BE2C (cell line): ENCODE measurements at places on chromosomes 3 and 15.

DNA sequence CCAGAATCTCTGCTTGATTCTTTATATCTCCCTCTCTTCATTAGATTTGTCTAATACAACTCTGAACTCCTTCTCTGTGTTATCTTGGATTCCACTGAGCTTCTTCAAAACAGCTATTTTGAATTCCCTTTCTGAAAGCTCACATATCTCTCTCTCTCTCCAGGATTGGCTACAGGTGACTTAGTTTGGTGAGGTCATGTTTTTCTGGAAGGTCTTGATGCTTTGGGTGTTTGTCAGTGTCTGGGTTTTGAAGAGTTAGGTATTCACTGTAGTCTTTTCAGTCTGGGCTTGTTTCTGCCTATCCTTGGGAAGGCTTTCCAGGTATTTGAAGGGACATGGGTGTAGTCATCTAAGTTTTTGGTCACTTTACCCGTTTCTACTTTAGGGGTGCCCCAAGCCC lies 781.8 kb downstream of the FHIT start:
- no peak for DNase-seq

- peak; percentile 47 for DNase-seq
Observed at GRCh38 chr3:127374086-127375010, 86.5 kb upstream of the PRR20G start.

GRCh38 chr3:187039100-187039722 lies 100.1 kb downstream of the RPL39L start:
- no peak for DNase-seq

DNA sequence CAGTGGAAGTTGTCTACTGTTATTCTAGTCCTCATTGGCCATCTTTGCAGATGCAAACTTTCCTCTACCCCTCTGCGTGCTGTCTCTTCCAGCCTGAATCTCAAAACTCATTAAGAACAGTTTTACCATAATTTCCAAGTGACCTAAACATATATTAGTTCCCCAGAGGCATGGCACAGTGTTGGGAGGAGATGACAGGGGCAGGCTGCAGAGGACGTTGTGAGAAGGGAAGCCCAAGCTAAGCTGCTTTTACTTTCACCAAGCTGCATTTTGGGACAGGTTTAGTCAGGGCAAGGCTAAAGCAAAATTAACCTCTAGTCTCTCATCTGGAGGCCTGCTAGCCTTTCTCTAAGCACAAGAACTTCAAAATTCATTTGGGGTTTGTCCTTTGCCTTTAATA lies 318.6 kb upstream of the SATB1 start:
- DNase-seq: no peak

GRCh38 chr15:76235186-76235826 lies 76.0 kb downstream of the ETFA start:
- no peak for DNase-seq

DNA sequence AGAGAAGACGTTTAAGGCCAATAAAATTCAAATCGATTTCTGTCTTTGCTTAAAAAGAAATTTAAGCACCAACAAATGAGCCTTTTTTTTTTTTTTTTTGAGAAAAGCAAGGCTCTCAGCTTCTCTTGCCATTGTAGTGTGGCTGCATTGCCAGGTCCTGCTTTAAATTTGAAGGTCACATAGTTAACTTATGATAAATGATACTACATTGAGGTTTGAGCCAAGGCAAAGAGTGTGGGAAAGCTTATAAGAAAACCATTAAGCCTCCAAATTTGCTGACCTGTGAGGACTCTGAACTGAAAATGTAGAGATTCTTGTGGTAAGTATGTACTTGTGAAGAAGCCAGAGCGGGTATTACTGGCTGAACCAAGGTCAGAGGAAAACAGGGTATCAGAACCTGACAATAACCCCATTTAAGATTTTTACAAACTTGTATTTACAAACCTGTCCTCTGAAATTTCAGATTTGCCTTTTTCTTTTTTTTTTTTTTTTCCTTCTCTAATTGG lies 519.7 kb upstream of the RGMA start:
- no peak for DNase-seq

- DNase-seq: no peak
Observed at GRCh38 chr3:182710557-182711157, 82.6 kb upstream of the ATP11B start.

DNA sequence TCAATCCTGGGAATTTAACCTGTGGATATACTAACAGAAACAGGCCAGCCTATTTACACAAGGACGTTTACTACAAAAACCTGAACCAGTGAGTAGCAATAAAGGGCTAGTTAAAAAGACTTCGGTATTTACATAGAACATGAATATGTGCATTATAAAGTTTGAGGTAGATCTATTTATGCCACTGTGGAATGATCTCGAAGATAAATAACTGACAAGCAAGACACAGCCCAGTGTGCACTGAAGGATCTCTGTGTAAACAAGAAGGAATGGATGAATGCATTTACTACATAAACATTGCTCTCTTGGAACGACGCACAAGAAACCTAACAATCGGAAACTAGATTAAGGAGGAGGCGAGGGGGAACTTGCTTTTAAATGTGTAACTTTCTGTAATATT lies 132.0 kb upstream of the NSMCE3 start:
- DNase-seq: no peak

- no peak for DNase-seq
Observed at GRCh38 chr15:28094732-28095521, 4.2 kb downstream of the OCA2 start.

DNA sequence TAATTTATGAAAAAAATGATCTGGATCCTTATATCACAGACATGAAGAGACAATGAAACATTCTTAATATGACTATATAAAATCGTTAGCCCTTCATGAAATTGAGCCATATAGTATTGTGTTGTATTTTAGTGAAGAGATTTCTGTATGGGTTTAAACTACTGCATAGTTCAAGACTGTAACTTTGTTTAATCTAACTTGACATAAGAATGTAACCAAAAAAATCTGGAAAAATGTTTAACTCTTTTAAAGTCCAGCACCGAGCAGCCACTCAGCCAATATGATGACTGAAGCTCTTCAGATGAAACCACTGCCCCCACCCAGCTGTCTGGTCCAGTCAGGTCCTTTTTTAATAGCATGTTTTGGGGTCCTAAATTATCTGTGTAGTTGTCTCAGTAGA lies 4.9 kb downstream of the NANOGP8 start:
- DNase-seq: no peak

GRCh38 chr3:158896729-158897128 lies 94.9 kb downstream of the MFSD1 start:
- no peak for DNase-seq

GRCh38 chr3:100838157-100838556 lies 128.9 kb downstream of the TFG start:
- no peak for DNase-seq

DNA sequence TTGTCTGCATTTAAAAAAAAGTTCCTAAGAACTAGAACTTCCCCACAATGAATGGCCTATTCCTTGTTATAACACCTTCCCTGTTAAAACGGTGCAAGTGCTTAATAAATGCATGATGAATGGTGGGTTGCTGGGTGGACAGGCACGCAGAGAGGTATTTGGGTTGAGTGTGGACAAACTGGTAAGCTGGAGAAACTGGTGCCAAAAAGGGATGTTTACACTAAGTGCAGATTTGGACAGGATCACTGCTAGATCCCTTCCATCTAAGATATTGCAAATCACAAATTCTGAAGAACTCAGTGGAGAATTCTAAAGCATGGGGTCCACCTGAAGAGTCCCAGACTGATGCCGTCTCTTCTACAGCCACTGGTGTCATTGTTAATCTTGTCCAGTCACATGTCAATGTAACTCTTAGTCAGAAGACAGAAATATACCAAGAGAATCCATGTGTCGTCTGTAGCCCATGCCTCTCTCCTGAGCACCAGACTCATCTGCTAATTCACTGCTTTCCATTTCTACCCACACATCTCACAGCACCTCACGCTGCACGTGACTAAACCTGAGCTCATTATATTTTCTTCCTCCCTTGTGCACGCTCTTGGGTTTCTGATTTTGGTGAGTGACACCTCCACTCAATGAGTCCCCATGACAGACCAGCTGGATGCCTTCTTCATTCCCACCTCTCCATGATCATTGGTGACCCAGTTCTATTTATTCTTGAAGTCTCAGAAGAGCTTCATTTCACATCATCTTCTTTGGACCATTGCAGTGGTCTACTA lies 328.9 kb downstream of the THSD4 start:
- no peak for DNase-seq

DNA sequence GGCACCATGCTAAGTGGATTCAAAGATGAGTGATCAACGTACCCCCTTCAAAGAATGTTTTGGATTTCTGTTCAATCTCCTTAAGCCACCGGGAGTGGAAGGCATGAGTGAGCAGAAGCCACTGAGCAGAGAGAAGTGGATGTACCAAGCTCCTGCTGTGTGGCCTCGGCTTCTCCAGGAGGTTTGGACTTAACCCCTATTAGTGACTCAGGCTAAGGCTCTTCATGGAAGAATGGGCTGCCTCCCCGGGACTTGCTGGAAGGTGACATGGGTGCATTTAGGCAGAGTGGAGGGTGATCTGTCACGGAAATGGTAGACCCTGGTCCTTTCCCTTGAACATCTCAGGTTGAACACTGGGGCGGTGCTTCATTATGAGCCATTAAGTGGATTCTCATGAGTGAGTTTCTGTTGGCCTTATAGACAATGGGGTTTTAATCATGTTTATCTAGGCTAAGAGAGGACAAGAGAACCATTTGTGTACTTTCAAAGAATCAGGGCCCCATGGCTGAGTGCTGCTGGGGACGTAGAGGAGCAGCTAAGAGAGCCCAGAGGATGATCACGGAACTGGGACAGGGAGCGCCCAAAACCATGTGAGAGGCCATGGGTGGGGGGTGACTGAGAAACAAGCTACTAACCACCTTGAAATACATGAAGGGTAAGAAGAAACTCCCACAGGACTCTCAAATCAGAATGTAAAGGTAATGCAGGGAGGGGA lies 62.2 kb downstream of the HES1 start:
- no peak for DNase-seq

DNA sequence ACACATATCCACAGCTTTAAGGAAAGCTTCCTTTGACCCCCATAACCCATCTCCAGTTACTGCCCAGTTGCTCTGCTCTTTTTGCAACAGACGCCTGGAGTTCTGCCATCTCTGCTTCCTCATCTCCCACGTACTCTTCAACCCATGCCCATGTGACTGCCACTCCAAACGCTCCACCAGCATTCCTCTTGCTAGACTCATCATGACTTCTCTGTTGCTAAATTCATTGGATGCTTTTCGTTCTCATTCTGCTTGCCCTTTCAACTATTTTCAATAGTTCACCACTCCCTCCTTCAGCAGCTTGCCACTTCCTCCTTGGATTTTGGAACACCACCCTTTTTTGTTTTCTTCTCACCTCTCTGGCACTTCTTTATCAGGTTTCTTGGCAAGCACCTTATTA lies 2.7 kb upstream of the KNSTRN start:
- no peak for DNase-seq

DNA sequence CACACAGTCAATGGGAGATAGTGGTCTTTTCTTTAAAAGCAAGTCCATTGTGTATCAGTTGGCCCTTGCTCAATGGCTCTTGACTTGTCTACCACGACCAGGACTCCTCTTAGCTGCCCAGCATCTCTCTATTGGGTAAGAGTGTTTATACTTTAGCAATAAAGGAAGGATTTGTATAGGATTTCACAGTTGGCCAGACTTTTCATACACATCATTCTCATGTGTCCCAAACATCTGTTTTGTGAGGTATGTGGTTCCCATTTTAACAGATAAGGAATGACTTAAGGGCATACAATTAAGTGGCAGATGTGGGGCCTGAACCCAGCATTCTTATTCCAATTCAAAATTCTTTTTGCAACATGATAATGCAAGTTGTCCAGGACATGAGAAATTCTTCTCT lies 191.5 kb downstream of the CHST2 start:
- no peak for DNase-seq

GRCh38 chr3:107208100-107208499 lies 169.1 kb upstream of the CCDC54 start:
- DNase-seq: peak; percentile 33

DNA sequence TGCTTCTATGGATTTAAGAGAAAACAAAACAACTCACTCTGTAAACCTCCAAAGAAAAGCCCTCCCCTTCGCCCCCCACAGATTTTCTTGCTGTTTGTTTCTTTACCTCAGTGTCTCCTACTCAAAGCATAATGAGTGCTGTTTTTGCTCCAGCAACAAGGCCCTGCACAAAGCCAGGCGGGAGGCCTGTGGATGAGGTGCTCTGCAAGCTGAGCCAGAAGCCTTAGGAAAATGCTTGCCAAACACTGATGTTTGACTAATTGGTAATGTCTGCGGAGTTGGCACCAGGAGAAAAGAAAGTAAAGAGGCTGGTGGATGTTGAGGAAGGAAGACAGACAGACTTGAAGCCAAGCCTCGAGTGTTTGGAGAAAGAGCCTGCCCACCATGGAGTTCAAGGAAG lies 99.7 kb downstream of the RARB start:
- no peak for DNase-seq

DNA sequence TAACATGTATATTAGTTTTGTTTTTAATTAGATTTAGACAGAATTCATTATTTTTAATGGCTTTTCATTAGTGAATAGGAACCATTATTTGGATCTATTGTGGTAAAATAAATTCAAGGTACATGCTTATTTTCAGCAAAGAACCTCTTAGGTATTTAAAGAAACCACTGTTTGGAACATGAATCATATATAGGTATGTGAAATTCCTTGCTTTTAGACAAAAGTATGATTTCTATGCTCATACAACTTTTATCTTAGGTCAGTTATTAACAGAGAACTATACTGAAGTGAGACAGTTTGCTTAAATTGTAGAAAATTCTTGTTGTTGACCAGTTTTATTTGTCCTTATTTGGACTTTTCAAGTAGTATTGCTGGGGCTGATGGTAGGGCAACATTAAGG lies 389.9 kb downstream of the FEZF2 start:
- DNase-seq: no peak

- DNase-seq: no peak
Observed at GRCh38 chr3:4897765-4898453, 81.3 kb upstream of the BHLHE40 start.

DNA sequence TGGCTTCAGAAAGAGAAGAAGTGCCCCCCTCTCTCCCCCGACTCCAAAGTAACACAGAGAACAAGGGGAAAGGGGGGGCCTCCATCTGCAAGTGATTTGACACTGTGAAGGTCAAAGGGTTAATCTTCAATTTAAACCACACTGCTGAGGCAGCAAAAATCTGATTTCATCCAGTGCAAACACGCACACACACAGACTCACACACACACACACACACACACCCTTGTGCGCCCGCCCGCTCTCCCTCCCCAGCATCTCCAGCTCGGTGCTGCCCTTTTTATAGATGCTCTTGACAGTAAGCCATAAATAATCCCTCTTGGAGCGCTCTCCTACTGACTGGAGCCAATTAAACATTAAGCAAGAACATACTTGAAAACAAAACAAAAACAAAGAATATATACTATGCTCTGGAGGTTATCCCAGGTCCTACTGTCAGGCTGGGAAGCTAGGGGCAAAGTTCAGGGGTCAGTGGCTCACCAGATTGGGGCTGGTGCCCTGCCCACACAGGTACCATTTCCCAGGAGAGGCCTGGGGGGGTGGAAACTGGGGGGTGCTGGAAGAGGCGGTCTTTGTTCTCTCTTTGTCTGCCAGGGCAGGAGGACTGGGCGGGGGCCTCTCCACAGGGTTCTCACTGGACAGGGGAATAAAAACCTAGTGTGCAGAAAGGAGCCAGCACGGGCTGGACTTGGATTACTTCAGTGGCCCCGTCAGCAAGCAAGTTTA lies 16.3 kb downstream of the BMF start:
- no peak for DNase-seq

- DNase-seq: no peak
Observed at GRCh38 chr3:57152151-57153143, 12.7 kb downstream of the IL17RD start.

GRCh38 chr15:40029979-40030893 lies 8.7 kb downstream of the SRP14 start:
- DNase-seq: peak; percentile 45

GRCh38 chr3:191997579-191998268 lies 536.8 kb downstream of the PYDC2 start:
- no peak for DNase-seq

GRCh38 chr3:128077665-128078064 lies 25.4 kb downstream of the SEC61A1 start:
- no peak for DNase-seq
